Foreskin keratinocyte (primary cell): ENCODE measurements at places on chromosomes 11 and 22. TPM values are rescaled to one million over a fixed set of nuclear protein-coding genes. Genes with fewer than 3 reads are reported as not detected.

DNA sequence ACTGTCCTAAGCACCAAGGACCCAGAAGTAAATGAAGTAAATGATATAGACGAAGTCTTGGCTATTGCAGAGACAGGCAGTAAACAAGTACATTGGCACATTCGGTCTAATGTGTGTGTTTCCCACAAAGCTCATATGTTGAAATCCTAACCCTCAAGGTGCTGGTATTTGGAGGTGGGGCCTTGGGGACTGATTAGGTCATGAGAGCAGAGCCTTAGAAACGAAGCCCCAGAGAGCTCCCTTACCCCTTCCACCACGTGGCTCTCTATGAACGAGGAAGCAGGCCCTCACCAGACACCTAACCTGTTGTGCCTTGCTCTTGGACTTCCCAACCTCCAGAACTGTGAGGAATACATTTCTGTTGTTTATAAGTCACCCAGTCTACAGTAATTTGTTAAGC lies 14.9 kb downstream of the CLMP start:
- DNase-seq, result no peak

DNA sequence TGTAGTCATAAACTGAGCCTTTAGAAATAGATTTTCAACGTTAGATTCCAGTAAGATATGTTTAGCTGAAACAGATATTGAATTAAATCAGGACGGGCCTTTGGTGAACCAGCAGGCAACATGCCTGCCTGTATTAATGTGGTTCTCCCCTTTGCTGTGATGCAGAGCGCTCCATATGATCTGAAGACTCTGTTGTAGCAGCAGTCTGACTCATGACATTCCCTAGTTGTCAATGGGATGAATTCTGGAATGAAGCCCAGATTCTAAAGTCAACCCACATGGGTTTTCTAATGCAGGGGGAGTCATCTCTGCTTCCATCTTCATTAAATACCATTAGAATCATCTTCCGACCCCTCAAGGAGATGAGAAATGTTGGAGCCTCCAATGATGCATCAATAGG lies 864.5 kb downstream of the NTM start:
- peak; percentile 63 for DNase-seq

- peak; percentile 90 for DNase-seq
Observed at GRCh38 chr11:66119348-66120133, 49.5 kb downstream of the PACS1 start.

DNA sequence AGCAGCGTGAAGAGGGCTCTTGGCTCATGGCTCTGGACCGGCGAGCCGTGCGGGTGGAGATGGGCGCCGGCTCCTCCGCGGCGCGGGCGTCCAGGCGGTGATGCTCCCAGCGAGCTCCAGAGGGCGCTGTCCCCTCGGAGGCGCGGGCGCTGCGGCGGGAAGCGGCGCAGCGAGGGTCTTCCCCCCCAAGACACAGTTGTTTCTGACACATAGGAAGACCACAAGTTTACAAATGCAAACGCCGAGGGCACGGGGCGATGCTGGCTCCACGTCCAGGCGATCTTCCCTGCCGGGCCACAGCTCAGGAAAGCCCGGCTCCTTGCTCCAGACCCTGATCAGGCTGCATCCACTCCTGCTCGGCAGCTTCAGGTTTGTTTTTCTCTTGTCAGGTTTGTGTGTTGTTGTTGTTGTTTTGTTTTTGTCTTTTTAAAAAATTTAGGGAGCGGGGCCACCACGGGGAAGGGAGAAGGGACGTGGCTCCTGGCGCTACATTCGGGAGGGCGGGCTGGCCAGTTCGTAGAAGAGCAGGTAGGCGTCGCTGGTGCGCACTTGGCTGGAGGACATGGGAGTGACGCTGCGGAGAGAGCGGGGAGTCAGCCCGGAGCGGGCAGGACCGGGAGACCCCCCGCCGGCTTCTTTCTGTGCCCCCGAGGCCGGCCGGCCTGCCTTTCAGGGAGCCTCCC lies 10.0 kb upstream of the MFRP start:
- DNase-seq, result peak; percentile 50

GRCh38 chr11:97201743-97202612 lies 812.2 kb downstream of the JRKL start:
- no peak for DNase-seq

GRCh38 chr11:131851964-131852755 lies 481.7 kb downstream of the NTM start:
- no peak for DNase-seq

GRCh38 chr11:85725510-85726258 lies 39.7 kb upstream of the CCDC89 start:
- DNase-seq, result peak; percentile 84

DNA sequence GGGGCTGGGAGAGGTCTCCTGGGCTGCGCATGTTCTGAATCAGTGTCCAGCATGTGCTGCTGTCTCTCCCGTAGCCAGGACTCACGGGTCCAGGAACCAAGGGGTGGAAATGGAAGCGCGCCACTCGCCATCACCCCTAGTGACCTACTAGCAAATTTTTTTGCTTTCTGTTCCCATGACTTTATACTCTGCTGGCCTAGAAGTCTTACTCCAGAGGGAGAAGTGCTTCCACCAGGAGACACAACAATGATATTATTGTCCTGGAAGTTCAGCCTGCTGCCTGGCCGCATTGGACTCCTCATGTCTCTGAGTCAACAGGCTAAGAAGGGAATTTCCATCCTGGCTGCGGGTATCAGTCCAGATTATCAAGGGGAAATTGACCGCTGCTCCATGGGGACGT lies 729.7 kb downstream of the BRD1 start:
- DNase-seq, result no peak

DNA sequence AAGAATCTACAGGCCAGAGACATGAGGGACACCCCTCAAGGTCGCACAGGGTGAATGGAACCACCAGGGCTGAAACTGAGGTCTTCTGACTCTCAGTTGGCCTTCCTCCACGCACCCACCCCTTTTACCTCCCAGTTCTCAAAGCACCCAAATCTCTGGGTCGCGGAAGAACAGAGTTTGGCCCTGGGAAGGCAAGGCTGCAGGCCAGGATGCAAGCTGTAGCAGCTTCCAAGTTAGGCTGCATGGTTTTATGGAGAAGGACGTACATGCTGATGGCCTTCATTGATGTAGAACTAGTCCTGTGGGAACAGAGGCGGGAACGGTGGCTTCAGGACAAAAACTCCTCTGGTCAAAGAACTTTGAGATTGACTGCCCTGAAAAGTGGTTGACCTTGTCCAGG lies 143.5 kb upstream of the B3GAT1 start:
- no peak for DNase-seq

- no peak for DNase-seq
Observed at GRCh38 chr11:18526130-18526520, 617 bp downstream of the TSG101 start.

GRCh38 chr11:70834984-70835560 lies 417.3 kb downstream of the SHANK2 start:
- no peak for DNase-seq

DNA sequence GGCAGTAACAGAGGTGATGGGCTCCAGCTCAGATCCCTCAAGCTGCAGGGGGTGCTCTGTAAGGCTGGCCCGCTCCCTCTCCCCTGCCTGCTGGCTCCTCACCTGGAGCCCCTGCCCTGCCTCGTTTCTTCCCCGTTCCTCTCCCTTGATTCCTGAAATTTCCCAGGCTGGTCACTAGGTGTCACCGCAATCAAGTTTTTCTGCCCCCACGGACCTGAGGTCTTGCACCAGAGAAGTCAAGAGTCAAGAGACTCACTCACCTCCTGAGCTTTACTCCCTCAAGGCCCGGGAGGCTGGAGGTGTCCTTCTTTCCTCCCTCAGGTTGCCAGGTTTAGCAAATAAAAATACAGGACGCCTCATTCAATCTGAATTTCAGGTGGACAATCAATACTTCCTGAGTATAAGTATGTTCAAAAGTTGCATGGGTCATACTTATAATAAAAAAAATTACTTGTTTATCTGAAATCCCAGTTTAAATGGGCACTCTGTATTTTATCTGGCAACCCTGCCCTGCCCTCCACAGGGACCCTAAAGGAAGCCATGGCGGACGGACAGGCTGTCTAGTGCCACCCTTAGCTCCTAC lies 69.2 kb downstream of the SCUBE1 start:
- DNase-seq, result no peak

DNA sequence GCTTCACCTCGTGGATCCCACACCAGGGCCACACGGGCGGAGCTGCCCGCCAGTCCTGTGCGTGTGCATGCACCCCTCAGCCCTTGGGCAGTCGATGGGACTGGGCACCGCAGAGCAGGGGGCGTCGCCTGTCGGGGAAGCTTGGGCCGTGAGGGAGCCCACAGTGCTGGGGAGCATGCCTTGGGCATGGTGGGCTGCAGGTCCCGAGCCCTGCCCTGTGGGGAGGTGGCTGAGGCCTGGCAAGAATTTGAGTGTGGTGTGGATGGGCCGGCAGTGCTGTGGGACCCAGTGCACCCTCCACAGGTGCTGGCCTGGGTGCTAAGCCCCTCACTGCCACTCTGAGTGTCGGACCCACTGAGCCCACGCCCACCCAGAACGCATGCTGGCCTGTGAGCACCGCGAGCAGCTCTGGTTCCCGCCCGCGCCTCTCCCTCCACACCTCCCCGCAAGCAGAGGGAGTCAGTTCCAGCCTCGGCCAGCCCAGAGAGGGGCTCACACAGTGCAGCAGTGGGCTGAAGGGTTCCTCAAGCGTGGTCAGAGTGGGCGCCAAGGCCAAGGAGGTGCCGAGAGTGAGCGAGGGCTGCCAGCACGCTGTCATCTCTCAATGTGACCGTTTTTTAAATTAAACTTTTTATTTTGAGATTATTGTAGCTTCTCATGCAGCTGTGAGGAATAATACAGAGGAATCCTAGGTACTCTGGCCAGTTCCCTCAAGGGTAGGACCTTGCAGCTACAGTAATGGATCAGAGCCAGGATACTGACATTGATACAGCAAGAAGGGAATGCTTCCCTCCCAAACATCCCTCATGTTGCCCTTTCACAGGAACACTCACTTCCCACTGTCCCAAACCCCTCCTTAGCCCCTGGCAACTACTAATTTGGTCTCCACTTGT lies 127.7 kb downstream of the CRYBB2 start:
- no peak for DNase-seq

DNA sequence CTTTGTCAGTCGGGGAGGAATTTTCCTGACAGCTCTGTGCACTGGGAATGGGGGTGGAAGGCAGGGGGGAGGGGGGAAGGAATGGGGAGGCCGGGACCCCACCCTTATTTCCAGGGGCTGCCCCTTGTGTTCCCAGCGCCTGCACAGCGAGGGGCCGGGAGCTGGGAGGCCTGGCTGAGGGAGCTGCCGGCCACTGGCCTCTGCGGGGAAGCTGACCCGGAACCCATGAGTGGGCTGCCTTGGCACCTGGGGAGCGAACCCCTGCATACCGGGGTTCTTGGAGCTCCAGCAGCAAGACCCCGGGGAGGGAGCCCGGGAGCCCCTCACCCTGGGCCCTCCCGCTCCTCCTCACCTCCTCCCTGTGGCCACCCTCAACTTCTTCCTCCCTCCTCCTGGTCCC lies 3.5 kb downstream of the H19 start:
- no peak for DNase-seq

- DNase-seq, result peak; percentile 95
Observed at GRCh38 chr11:128026596-128026995, 560.8 kb downstream of the ETS1 start.

GRCh38 chr22:44353041-44353440 lies 40.3 kb upstream of the SHISAL1 start:
- no peak for DNase-seq

DNA sequence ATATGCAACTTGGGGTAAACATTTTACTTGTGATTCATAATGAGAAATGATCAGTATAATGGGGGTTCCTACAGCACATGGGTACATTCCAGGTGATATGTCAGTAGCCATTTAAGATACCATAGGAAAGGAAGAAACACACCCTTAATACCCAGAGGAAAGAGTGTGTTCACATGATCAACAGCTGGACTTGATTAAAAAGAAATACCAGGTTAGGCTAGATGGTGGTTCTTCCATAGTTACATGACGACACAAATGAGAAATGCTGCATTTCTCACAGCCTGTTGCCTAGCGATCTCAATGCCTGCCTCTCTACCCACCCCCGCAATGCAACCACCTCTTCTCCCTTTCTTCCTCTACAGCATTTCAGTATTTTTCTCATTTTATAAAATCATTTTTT lies 96.8 kb downstream of the TTC28 start:
- no peak for DNase-seq

- peak; percentile 59 for DNase-seq
Observed at GRCh38 chr22:20946080-20946986, 20.7 kb upstream of the AIFM3 start.

- peak; percentile 30 for DNase-seq
Observed at GRCh38 chr11:103486604-103487003, 377.4 kb downstream of the DYNC2H1 start.

DNA sequence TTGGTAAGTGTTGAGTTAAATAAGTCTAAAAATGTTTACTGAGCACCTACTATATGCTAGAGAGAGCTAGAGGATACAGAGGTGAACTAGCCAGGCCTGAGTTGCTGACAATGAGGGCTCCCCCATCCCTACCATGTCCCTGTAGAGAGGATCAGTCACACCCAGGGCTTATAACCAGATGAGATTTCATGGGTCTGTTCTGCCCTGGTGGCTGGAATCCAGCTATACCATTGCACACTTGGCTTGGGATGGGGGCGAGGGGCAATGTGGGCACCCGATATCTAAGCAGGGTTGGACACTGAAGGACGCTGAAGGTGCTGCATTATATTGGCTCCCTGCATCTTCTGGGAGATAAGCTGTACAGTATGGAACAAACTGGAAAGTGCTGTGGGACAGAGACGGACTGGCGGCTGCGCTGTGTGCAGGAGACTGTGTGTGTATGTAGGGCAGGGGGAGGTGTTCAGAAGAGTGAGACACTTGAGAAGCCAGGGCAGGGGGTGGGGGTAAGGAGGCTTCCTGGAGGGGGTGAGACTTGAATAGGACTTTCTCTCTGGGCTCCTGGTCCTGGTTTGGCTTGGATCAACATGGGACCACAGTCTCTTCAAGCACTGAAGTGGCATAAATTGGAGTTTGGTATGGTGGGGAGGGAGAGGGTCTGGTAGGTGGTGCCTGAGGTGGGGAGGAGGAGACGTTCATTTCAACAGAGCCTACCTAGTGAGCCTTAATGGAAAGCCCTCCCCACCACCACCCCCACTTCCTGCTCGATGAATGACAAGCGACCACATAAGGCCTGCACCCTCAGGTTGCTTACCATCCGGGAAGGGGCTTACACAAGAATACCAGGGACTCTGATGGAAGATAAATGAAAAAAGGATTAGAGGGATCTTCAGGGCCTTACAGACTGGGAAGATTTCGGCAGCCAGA lies 1.8 kb downstream of the CD82 start:
- no peak for DNase-seq

DNA sequence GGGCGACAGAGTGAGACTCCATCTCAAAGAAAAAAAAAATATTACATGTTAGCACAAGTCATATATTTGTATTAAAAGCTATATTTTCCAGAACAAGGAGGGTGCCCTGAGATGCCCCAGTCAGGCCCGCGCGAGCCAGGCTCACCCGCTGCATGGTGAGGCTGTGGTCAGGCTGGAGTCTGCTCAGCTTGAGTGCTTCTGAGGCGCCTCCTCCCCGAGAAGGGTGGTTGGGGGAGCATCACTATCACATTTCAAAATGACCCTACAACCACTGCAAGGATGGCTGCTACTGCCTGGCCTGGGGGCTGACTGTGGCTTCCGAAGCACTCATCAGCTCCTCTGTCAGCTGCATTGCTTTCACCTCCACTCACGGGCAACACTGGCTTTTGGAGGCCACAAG lies 77.1 kb downstream of the SCUBE1 start:
- no peak for DNase-seq

C11orf65 gene
- 0.31 and 0.95 TPM in 2 replicates for total RNA-seq

DCHS1 gene
- 0.03 and 0.11 TPM in 2 replicates for total RNA-seq

ARHGAP20 gene
- total RNA-seq, result not detected in 2 replicates

CECR2 gene
- not detected in 2 replicates for total RNA-seq
